ENCODE measurements at places on chromosomes 2 and 18.
A peak's percentile ranks its signal among the peaks of the same experiment; 100 is the strongest.

GRCh38 chr18:25335676-25336075 lies 16.3 kb downstream of the ZNF521 start:
- DNase-seq, result no peak

GRCh38 chr18:58671632-58672564 lies 633 bp downstream of the MALT1 start:
- no peak for DNase-seq

DNA sequence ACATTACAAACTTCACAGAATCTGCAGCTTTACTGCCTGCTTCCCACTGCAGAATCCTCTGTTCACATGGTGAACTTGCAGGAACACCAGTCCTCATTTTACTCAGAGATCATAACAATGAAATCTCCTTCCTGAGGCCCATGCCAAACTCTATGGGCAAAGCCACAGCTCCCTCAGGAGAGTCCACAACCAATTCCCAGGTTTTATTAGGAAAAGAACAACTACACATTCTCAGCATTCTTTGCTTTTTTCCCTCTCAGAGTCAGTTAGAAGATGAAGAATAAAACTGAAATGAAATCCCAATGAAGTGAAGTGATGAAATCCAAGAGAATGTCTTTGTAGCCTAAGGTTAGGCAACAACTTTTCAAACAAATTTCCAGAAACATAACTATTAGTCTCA lies 233.7 kb downstream of the DSEL start:
- no peak for DNase-seq

DNA sequence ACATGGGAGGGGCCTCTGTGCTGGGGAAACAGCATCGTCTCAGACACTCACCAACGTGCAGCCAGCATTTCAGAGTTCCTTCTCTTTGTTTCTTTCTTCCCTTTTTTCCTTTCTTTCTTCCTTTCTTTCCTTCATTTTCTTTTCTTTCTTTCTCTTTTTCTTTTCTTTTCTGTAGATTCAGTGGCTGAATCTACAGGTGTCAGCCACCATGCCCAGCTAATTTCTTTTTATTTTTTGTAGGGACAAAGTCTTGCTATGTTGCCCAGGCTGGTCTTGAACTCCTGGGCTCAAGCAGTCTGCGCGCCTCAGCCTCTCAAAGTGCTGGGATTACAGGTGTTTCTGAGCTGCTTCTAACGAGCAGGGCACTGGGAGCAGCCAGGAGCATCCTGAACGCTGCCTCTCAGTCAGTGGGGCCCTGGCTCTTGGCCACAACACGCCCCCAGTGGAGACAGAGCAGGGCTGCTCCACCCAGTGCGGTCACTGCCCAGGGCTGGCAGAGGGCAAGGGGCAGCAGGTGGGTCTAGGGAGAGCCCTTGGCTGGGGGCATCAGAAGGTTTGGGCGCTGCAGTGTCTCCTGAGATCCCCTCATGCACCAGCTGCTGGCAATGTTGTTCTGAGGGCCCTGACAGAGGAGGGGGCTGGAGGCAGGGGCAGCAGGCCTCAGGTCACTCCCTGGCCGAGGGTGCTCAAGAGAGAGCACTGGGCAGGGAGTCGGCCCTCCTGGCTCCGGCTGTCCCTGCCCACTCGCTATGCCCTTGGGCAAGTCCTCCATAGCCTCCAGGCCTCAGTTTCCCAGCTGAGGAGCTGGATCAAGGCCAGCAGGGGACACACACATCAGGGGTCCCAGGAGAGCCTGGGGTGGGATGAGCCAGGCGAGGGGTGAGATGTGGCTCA lies 4.7 kb upstream of the KLHL30 start:
- DNase-seq, result no peak

DNA sequence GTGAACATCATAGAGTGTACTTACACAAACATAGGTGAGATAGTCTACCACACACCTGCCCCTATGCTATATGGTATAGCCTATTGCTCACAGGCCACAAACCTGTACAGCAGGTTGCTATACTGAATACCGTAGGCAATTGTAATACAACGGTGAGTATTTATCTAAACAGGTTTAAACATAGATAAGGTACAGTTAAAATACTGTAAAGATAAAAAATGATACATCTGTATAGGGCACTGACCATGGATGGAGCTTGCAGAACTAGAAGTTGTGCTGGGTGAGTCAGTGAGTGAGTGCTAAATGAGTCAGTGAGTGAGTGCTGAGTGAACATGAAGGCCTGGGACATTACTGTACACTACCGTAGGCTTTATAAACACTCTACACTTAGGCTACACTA lies 267.0 kb upstream of the HS6ST1 start:
- no peak for DNase-seq

- no peak for DNase-seq
Measured at GRCh38 chr2:212940816-212941215, 210.6 kb downstream of the IKZF2 start.

DNA sequence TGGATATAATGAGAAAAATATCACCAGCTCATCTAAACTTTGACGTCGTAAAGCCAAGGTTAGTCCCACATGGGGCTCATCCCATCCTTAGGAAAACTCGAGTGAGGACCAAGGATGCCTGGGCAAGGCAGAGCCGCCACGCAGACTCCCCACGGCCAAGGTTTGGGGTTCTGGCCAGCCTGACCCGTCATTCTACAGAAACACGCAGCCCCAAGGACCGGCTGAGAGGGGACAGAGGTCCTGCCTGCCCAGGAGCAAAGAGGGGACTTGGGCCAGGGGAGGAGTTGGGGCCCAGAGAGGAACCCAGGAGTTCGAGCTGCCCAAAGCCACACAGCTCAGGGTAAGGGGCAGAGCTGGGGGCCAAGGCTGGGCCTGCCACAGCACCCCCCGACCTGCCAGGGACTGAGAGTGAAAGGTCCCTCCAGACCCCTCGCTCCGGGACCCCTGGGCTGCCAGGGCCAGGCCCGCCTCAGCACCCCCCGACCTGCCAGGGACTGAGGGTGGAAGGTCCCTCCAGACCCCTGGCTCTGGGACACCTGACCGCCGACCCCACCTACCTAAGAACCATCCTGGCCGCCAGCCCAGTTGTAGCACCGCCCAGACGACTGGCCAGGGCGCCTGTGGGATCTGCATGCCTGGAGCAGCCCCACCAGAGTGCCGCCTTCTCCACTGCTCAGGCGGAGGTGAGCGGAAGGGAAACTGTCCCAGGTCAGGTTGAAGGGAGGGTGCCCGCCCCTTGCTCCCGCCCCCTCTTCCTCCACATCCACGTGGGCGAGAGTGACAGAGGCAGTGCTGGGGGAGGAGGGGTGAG lies at the start of gene PDCD1:
PDCD1 (minus strand) TSS at position 689 of the 811 bp plus-strand sequence; CDS start at position 633, 56 bp downstream.
- DNase-seq, result peak; percentile 55

- DNase-seq, result no peak
Measured at GRCh38 chr2:24842081-24843050, 49.1 kb downstream of the CENPO start.

DNA sequence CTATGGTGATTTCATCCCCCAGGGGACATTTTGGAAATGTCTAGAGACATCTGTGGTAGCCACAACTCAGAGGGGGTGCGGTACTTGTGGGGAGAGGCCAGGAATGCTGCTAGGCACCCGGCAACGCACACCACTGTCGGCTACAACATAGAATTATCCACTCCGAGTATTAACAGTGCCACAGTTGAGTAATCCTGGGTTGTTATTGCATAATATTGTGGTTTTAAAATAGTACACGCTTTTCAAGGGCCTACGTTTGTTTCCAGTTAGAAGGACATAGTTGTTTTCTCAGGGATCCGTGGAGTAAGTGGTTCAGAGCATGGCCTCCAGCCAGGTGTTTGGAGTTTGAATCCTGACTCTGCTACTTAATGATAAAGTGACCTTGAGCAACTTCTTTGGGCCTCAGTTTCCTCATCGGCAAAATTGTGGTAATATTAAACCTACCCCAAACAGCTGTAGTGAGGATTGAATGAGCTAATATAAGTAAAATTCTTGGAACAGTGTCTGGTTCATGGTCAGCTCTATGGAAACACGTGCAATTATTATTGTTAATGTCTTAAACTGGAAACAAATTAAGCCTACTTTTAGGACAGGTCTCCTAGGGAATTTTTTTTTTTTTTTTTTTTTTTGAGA lies 24.5 kb downstream of the CYP27A1 start:
- no peak for DNase-seq

DNA sequence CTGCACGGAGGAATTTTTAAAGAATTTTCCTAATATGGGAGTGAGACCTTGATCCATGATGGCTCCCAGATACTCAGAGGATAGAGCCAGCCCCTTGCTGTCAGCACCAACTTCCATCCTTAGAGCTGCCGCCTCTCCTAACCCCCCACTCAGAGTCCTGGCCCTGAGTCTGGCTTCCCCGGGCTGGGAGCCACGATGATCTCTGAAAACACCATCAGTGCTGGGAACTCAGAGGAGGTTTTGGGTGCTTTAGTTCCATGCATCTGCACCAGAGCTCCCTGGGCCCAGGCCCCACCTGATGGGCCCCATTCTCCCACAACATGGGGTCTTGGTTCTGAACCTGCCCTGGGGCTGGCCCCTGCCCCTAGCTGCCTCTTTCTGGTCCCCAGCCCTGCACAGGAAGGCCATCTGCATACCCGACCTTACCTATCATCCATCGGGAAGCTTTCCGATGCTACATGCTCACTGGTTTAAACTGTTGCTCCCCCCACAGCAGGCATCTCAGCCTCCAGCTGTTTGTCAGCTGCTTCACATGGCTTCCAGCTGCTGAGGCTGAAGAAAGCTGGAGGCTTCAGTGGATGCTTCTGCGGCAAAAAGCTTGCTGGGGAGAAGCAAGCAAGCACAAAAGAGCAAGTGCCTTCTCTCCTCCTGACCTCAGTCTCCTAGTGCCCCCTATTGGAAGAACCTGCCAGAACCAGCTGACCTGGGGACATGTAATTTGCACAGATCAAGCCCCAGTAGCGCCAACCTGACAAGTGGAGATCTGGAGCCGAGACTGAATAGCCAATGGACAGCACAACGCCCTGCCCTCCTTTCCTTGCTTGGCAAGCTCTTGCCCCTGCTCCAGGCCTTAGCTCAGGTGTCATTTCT lies 24.2 kb upstream of the RHOB start:
- DNase-seq, result no peak

DNA sequence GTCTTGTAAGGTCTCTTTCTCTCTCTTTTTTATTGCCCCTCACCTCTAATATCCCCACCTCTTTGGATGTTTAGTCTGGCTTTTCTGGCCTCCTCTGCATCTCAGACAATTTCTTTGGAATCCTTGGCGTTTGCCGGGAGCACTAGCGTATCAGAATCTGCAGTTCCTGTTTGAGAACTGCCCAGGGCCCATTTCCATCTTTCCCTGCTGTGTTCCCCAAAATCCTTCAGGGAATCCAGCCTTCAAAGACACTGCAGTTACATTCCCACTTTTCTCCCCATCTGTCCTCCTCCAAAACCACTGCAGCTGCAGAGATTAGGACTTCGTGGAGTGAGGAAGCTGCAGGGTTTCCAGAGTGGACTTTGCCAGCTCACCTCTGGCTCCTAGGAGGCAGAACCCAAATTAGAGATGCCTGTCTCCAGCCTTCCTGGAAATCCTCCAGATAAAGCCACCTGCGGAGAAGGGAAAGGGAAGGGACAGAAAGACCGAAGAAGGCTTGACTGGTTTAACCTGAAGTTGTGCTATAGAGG lies 2.7 kb downstream of the VSNL1 start:
- no peak for DNase-seq

DNA sequence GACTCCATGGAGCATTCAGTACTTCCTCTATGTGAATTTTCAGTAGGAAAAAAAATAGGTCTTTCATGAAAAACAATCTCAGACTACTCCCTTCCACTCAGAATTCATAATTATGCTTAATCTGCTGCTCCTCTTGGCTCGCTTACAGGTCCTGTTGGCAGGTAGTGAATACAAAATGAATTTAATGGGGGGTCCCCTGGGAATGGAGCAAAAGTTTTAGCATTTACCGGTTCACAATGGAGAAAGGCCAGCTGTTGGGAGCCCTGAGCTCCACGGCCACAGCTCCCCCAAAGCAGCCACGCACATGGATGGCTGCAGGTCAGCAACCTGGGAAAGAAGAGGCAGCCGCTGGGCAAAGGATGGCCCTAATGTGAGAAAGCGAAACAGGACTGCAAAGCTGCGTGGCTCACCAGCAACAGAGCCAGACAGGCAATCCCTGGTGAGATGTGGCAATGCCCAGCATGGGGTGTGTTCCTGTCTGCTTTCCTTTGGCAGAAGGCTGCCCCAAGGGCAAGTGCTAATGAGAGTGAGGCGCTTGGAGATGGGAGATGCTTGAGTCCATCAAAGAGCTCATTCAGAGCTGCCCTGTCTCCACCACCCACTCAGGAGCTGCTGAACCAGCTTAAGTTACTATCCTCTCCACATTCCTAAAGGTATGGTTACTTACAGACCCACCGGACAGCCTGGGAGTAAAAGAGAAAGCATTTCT lies 447.4 kb downstream of the EPHA4 start:
- DNase-seq, result no peak

GRCh38 chr2:118031566-118031965 lies 17.7 kb upstream of the CCDC93 start:
- DNase-seq, result no peak

DNA sequence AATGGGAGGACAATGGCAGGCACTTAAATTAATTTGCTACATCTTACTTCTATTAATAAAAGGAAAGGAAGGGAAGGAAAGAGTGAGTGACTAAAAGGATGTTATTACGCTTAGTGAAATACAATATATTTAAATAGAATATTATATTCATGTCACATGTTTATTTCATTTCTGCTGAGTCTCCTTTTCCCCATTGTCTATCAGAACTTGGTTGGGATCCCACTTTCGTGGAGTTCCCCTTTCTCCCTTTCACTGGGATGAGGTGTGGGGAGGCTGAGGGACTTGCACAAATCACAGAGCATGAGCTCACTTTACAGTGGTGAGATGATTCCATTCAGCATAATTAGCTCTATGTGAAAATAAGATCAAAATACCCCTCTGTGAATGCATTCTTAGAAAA lies 730.6 kb downstream of the TSN start:
- DNase-seq, result no peak

All from activated T-helper 1 cell treated with anti-CD3 and anti-CD28 coated beads, Interleukin-2, amount 50 U/mL, for 16 hours (primary cell).